ENCODE measurements at places on chromosomes 6 and 20.

DNA sequence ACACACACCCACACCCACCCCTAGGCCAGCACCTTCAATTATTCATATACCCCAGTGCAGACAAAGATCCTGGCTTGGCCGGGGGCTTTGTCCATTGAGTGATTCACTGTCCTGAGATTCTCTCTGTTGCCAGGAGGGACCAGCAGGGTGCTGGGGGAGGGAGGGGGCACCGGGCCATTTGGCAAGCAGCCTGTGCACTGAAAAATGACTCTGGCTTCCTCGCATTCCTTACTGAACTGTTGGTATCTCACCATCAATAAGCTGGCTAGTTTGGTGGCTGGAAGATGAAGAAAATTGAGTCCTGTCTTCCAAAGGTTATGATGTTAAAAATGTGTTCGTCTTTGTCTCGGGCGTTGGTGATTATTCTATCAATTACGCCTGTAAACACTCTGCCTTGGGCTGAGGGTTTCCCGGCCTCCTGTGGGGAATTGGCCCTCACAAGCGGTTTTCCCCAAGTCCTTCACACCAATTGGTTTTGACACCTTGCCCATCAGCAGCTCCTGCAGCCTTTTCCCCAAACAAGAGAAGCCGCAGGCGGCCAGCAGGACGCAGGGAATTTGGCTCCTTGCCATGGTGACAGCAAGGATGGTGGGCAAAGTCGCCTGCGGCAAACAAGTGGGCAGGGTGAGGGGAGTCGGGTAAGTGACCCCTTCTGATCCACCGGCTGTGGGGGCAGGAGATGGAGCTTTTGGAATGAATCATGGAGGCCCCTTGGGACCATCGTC is 4.9 kb downstream of the VSTM2L start:
- no peak for DNase-seq

DNA sequence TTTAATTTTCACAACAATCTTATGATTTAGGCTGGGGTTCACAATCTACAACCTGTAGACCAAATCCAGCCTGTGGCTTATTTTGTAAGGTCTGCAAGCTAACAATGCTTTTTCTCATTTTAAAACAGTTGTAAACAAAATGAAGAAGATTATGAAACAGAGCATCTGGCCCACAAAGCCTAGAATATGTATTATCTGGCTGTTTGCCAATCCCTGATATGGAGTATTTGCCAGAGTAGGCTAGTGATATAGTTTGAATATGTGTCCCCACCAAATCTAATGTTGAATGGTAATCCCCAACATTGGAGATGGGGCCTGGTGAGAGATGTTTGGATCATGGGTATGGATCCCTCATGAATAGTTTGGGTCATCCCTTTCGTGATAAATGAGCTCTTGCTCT is 201.8 kb downstream of the DHX35 start:
- no peak for DNase-seq

DNA sequence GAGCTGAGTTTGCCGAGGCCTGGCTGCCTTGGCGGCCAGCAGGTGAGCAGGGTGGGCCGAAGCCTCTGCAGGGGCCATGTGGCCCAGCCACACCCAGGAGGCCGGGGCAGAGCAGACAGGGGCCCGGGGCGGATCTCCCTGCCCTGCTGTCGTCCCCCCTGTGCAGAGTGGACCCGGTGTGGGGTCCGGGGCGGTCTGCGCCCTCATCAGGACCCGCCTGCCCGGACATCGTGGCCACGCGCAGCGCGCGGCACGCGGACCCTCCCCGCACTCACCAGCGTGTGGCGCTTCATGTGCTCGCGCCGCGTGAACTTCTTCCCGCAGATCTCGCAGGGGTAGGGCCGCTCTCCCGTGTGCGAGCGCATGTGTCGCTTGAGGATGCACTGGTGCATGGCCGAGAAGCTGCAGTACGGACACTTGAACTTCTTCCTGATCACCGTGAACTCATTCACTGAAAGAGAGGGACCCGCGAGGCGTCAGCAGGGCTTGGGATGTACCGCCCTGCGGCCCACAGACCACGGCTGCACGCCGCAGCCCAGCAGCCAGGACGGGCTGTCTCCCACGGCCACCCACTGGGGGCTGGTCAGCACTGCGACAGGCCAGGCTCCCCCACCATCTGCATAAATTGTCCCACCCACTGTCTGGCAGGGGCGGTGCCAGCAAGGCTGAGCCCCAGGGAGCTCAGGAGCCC is 13.0 kb downstream of the SLC2A4RG start:
- DNase-seq: no peak

DNA sequence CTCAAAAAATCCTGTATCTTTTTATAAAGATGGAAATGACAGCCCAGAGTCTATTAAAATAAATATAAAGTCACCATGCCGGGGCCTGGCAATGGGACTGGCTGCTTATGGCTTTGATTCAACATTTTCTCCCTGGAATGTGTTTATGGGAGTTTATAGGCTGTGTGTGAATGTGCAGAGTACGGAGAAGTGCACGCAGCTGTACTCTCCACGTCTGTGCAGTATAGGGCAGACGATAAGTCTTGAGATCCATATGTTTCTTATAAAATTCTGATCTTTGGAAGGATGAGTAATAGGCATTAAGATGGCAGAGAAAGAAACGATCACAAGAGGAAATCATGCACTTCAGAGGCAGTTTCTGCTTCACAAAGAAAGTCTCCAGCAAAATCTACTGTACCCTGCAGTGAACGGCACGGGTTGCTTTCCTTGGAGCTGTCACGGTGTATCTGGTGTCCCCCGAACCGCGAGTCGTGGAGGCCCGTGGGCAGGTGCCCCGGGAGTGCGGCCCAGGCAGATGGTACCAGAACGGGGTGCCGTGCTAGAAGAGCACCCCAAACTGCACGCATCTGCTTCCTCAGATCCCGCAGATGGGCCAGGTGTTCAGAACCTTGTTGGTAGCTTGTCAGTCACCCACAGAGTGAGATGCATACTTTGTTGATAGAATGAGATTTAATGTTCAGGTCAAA is 382.5 kb downstream of the TAF4 start:
- DNase-seq: no peak

DNA sequence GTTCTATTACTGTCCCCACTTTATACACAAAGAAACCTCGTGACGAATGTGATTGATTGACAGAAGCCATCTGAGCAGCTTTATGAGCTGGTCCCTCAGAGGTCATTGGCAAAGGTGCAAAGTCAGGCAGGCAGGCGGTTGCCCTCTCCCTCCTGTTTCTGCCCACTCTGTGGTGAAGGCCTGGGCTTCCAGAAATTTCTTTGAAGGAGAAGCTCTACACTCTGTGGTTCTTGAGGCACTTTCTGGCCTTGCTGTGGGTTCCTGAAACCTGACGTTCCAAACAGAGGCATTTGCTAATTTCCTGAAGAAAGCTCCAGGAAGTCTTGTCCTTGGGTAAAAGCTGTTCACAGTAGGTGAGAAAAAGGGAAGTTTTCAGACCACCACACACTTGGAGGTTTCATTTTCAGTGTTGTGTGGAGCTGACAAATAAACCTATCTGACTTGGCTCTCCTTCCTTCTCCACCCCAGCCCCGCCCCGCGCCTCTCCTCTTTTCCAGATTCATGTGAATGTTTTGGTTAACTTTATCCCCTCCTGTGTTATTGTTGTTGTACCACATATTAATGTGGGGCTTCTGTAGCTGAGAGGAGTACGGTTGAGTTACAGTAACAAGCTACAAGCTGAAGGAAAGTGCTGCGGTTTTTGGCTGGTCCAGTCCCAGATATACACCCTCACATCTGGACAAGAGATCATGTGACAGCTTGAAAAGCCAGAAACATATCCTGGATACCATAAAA is 274.1 kb downstream of the CLIC5 start:
- DNase-seq: peak; percentile 37

DNA sequence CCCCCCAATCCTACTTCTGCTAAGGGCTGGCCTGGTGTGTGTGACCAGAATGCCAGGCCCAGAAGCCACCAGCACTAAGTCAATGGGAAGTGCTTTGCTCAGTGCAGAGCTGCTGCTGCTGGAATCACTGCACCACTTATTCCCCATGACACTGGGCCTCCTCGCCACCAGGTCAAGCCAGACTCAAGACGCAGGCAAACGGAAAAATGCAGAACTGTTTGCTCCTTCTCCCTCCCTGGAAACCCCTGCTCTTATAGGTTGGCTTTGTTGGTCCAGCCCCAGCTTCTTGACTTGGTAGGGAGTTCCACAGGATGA is 121.9 kb downstream of the PHACTR3 start:
- DNase-seq: no peak

DNA sequence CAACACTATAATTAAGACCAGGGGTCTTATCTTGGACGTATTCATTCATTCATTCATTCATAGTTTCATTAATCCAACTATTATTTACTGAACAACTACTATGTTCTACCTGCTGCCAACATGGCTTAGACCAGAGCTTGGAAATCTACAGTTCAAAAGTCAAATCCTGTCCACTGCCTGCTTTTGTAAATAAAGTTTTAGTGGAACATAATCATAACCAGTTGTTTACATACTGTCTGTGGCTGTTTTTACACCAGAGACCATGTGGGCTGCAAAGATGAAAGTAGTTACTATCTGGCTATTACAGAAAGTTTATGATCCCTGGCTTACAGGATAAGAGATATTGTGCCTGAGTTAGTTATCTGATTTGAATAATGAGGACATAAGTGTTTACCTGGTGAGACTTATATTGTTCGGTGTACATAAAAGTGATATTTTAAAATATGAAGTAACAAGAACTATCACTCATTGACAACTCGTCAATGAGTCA is 567.7 kb downstream of the TFAP2B start:
- DNase-seq: no peak

GRCh38 chr6:38612143-38612965 is 27.4 kb downstream of the BTBD9 start:
- no peak for DNase-seq

DNA sequence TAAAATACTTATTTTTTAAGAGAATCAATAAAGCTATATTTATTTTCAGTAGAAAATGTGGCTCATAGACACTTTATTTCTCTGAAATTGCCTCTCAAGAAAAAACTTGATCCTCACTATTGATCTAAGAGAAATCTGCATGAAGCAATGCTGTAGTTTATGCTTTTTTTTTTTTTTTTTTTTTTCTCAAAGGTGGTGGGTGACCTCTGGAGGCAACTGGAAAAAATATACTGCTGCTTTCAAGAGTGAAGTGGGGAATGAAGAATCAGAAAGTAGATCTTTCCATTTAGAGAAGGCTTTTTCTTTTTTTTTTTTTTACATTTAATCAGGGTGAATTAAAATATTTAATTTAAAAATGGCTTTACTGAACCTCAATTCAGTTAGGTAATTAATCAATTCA is 169.3 kb downstream of the SLC16A10 start:
- no peak for DNase-seq

DNA sequence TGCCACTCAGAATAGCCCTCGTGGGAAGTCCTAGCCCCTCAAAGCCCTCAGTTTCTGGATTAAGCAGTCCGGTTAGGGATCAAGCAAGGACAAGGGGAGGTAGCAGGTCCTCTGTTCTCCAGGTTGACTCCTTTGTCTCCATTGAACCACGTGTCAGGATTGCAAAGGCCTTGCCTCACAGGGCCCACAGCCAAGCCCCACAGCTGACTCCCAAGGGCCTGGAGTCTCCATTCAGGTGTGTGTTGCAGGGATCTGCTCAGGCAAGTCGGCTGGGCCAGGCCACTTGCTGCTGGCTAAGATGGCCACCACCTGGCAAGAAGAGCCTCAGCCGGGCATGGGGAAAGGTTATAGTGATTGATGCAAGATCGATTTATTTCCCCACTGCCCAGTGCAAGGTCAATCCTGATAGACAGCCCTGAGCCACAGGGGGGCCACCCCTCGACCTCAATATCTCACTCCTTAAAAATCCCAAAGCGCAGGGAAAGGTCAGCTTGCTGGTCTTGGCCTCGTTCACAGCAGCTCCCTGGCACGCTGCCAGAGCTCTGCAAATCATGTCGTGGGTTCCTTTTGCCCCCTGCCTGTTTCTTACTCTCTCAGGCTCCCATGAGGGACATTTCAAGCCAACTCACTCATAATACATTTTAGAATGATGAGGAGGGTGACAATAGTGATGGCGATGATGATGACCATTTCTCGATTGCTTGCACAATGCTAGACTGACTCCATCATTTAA is 75.9 kb downstream of the EDN3 start:
- DNase-seq: no peak

DNA sequence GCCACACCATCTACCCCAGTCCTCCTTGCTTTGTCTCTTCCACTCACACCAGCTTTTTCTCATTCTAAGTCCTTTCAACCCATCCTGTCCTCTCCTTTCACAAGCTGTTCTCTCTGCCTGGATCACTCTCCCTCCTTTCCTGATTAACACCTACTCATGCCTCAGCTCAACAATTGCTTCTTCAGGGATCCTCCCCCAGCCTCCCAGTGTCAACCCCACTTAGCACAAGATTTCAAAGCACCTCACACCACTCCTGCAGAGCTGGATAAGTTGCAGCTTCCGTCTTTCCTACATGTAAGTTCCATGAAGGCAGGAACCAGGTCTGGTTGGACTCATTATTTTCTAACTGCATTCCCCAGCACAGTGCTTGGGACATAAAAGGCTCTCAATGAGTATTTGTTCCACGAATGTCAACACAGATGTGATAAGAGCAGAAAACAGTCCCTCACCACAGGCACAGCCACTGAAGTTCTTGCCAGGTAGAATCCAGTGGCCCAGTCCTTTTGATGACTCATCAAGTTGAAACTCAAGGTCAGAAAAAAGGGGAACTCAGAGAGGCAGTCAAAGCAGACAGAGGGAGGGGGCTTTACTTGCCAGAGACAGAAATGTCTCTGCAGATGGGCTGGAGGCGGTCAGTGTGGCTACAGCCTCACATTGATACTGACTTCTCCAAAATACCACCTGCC is 193.4 kb upstream of the PRDM1 start:
- DNase-seq: no peak

DNA sequence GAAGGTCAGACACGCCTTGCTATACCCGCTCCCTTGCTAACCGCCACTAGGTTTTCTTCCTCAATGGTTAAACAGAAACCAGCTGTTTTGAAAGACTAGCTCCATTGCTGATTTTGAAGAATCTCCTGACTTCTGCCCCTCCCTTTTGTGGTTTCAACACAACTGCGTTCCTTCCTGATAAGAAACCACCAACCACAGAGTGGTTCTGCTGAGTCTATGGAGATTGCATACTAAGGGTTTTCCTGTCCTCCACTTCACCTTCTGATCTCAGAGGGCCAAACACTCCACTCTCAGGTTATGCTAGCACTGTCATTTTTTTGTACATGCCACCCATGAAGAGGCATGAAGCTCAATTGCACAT is 207.9 kb downstream of the MYLK4 start:
- no peak for DNase-seq

GRCh38 chr6:52307900-52308372 is 23.4 kb upstream of the MCM3 start:
- DNase-seq: no peak

GRCh38 chr6:133187657-133188453 is 53.3 kb upstream of the EYA4 start:
- no peak for DNase-seq

- DNase-seq: no peak
Observed at GRCh38 chr6:166656230-166657151, 29.4 kb upstream of the RPS6KA2 start.
